ENCODE measurements at places on chromosomes 1 and 21. TPM values are rescaled to one million over a fixed set of nuclear protein-coding genes. Genes with fewer than 3 reads are reported as not detected.

KLHL21 gene
- total RNA-seq = 12.2 TPM

PDPN gene
- total RNA-seq = not detected

DENND1B gene
- 36.0 TPM for total RNA-seq

SPRR1B gene
- not detected for total RNA-seq

OR6N1 gene
- total RNA-seq = not detected

EPHA10 gene
- total RNA-seq = not detected

SLC9C2 gene
- total RNA-seq = not detected

DNA sequence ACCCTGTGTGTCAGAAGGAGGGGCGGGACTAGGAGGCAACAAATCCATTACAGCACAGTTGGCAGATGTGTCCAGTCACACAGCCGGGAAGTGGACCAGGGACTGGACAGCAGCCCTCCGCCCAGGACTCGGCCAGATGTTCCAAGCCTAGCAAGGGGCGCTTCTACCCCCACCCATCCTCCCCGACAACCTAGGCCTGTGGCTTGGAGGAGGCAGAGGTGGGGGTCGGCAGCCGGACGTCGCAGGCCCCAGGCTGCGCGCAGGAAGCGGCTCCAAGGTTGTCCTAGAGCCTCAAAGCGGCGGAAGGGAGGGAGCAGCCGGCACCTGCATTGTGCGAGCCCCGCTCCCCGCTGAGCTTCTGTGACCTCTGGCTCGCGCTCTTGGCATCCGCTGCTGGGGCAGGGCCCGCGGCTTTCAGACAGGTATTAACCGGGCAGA is 20.6 kb upstream of the MYCL start:
- H3K4me1 ChIP-seq = no peaks in the 10 kb centered on the region
- H3K4me3 ChIP-seq = no peak overlapping the region
- DNase-seq = no peak
- no peaks in the 10 kb centered on the region for H3K36me3 ChIP-seq
- no peaks in the 10 kb centered on the region for H3K27me3 ChIP-seq

GRCh38 chr1:179632868-179633267 is 41.2 kb downstream of the TDRD5 start:
- H3K4me3 ChIP-seq = no peak overlapping the region
- H3K27me3 ChIP-seq = no peaks in the 10 kb centered on the region
- no peak overlapping the region for H3K27ac ChIP-seq
- H3K4me1 ChIP-seq = no peaks in the 10 kb centered on the region

GRCh38 chr1:218384581-218384993 is 39.5 kb downstream of the TGFB2 start:
- H3K27ac ChIP-seq = no peak overlapping the region
- H3K27me3 ChIP-seq = no peaks in the 10 kb centered on the region

GRCh38 chr1:53702341-53702740 is 36.6 kb downstream of the GLIS1 start:
- no peak for DNase-seq
- no peaks in the 10 kb centered on the region for H3K4me1 ChIP-seq
- H3K27me3 ChIP-seq = no peaks in the 10 kb centered on the region
- no peak overlapping the region for H3K27ac ChIP-seq

DNA sequence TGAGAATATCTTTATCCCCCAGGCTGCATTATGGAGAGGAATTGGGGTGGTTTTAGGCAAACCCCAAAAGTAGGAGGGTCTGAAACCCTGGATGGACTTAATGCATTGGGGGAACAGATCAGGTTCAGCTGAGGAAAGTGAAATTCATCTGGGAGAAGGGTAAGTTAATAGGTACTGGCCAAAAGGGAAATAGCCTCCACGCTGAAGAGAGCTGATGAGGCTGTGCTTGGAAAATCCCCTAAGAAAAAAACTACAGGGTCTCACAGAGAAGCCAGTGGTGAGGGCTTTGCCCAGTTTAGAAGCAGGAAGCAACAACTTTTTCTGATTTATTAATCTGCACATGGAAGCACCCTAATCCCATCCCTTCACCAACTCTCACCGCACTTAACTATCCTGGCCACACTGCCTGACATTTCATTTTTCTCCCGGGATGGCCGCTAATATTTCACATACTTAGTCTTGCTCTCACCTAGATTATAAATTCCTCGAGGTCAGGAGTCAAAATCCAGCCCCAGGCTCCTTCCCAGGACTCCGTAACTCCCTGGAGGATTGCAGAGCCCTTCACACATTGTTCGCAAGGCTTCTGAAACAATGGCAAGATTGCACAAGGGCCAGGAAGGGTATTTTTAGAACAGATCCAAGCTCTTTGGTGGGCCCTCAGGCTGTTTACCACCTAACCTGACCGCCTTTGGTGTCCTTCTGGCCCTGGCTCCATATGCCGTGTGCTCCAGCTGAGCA is 60.9 kb upstream of the TARBP1 start:
- H3K36me3 ChIP-seq = no peaks in the 10 kb centered on the region
- no peak overlapping the region for H3K4me3 ChIP-seq
- no peaks in the 10 kb centered on the region for H3K27me3 ChIP-seq
- no peaks in the 10 kb centered on the region for H3K4me1 ChIP-seq

DNA sequence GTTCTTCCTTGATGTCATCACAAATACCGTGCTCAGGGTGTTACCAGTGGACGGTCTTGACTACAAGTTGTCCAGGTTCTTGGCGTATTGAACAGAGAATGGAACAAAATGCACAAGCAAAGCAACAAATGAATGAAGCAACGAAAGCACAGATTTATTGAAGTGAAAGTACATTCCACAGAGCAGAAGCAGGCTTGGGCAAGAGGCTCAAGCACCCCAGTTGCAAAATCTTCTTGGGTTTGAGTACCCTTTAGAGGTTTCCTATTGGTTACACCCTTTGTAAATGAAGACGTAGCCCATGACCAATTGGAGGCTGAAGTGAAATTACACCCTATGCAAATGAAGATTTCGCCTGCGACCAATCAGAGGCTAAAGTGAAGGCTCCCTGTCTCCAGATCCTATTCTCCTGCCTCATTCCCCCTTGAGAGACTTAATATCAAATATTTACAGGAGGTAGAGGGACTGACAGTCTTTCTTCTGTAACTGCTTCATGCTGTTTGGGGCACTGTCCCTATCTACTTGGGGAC is 38.3 kb downstream of the YY1AP1 start:
- H3K36me3 ChIP-seq = no peaks in the 10 kb centered on the region
- H3K4me1 ChIP-seq = peaks cover 15% of the 10 kb centered on the region
- DNase-seq = no peak

DNA sequence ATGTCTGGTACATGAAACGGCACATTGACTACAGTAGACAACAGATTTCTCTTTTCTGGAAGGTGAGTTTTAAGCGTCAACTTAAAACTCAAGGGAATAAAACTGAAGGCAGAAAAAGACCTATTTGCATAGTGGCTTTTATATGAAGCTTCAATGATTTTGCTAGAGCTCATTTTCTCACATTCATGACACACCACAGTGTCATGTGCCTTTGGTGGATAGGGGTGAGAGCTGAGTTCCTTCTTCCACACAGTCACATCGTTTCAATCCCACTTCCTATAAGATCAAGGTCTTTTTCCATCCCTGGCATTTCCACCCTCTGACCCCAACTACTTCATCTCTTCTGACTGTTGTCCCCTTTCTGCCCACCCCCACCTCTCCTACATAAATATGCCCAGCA is 31.0 kb downstream of the IL12RB2 start:
- peak; percentile 79 for DNase-seq
- H3K27me3 ChIP-seq = no peaks in the 10 kb centered on the region
- no peak overlapping the region for H3K4me3 ChIP-seq
- no peaks in the 10 kb centered on the region for H3K36me3 ChIP-seq
- H3K27ac ChIP-seq = no peak overlapping the region
- peaks cover 21% of the 10 kb centered on the region for H3K4me1 ChIP-seq

Measured in Karpas-422 (cell line).